ENCODE measurements at places on chromosomes 4 and X. TPM values are rescaled to one million over a fixed set of nuclear protein-coding genes. Genes with fewer than 3 reads are reported as not detected.

NEXMIF gene
- total RNA-seq = not detected

XAGE1B gene
- total RNA-seq = not detected

ADH1B gene
- not detected for total RNA-seq

RENBP gene
- 9.8 TPM for total RNA-seq

SERTM2 gene
- total RNA-seq = not detected

CABS1 gene
- total RNA-seq = not detected

ADGRG4 gene
- total RNA-seq = under 0.01 TPM

ZDHHC15 gene
- 0.33 TPM for total RNA-seq

BANK1 gene
- total RNA-seq = 0.33 TPM

CCDC110 gene
- total RNA-seq = 0.19 TPM

FAM53A gene
- total RNA-seq = 3.6 TPM

LRCH2 gene
- 5.0 TPM for total RNA-seq

IL21 gene
- total RNA-seq = not detected

APBB2 gene
- total RNA-seq = 159 TPM

KCTD8 gene
- total RNA-seq = 2.8 TPM

HEPH gene
- total RNA-seq = 1.3 TPM

ZMAT1 gene
- 2.4 TPM for total RNA-seq

TGIF2LX gene
- not detected for total RNA-seq

NPY5R gene
- not detected for total RNA-seq

AR gene
- 14.9 TPM for total RNA-seq

MAMLD1 gene
- 1.1 TPM for total RNA-seq

MAGEA10 gene
- total RNA-seq = not detected

RAB39B gene
- total RNA-seq = 0.10 TPM

TLR8 gene
- not detected for total RNA-seq

RAPGEF2 gene
- 92.4 TPM for total RNA-seq

NEIL3 gene
- total RNA-seq = 3.6 TPM

ENPP6 gene
- total RNA-seq = not detected

HTN3 gene
- total RNA-seq = not detected

CFAP99 gene
- total RNA-seq = 0.19 TPM

SLC10A4 gene
- 0.10 TPM for total RNA-seq

FGF16 gene
- 6.2 TPM for total RNA-seq

ACSL1 gene
- total RNA-seq = 13.4 TPM

GATA1 gene
- not detected for total RNA-seq

RRAGB gene
- total RNA-seq = 23.1 TPM

ARL9 gene
- 0.33 TPM for total RNA-seq

ANKRD17 gene
- total RNA-seq = 71.2 TPM

GABRQ gene
- total RNA-seq = not detected

TASL gene
- total RNA-seq = not detected

CAPN6 gene
- not detected for total RNA-seq

CDK16 gene
- 99.8 TPM for total RNA-seq

VSIG4 gene
- total RNA-seq = not detected

TCP11X2 gene
- not detected for total RNA-seq

PRR32 gene
- total RNA-seq = not detected

MAGEC1 gene
- not detected for total RNA-seq

ADH7 gene
- total RNA-seq = not detected

CRMP1 gene
- total RNA-seq = not detected

WAS gene
- total RNA-seq = not detected

SYTL4 gene
- total RNA-seq = 8.8 TPM

CEP135 gene
- total RNA-seq = 8.2 TPM

Data from vein endothelial cell (primary cell).